Esophagus mucosa (tissue), 1 donor: ENCODE measurements at places on chromosomes 1 and 21.

DNA sequence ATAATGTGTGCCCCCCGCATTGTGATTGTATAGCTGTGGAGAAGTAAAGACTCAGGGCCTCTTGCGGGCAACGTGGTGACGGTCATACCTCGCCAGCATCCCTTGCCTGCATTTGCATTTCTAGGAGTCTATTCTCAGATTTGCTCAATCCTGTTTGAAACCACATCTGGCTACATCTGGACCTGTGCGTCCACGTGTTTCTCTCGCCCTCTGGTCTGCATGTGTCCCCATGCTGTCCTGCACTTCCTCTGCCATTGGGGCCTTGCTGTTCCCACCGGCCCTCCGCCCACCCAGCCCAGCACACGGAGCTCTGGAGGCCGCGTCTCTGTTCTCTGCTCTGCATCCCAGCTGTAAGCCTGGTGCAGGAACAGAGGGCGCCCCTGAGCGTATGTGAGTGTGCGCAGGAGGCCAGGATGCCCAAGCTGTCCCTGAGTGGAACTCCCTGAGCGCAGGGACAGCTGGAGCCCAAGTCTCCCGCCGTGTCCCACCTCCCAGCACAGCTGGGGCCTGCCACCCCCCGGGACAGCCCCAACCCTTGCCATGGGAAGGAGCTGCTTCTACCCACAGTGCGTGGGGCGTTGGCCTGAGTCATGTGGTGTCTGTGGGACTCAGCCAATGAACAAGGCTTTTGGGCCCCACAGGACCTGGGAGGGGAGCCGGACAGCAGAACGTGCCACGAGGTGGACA lies 1.6 kb downstream of the KRTAP10-2 start:
- ATAC-seq, result peak; percentile 38

GRCh38 chr1:154809436-154810413 lies 60.4 kb downstream of the KCNN3 start:
- ATAC-seq, result peak; percentile 79

- ATAC-seq, result peak; percentile 99
These were observed at the start of gene RWDD3 for GRCh38 chr1:95233737-95234500. Gene RWDD3, plus strand, starts transcription at chr1:95234210. Its CDS starts 21 bp downstream, at chr1:95234231.

- ATAC-seq, result peak; percentile 32
These were observed 69.9 kb upstream of the IGSF21 start for GRCh38 chr1:18037651-18038050.

GRCh38 chr1:92362970-92363369 lies 64.1 kb downstream of the RPAP2 start:
- ATAC-seq, result no peak

GRCh38 chr1:109116286-109116685 lies 2.4 kb downstream of the ELAPOR1 start:
- no peak for ATAC-seq

GRCh38 chr1:161031874-161032273 lies 6.9 kb downstream of the TSTD1 start:
- ATAC-seq, result no peak

DNA sequence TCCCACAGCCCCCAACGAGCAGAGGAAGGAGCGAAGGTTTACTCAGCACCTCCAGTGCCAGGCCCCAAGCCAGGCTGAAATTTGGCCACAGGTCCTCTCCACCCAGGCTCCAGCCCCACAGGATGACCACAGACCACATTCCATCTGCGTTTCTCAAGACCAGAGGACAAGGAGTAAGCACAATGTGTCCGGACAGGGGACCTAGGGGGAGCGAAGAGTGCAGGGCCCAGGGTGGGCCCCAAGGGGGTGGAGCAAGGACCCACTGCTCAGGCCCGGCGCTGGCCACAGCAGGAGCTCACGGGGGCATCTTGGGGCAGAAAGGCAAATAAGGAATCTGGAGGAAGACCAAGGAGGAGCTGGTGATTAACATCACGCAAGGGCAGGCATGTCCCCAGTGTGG lies 100.5 kb downstream of the NPHP4 start:
- ATAC-seq, result no peak

DNA sequence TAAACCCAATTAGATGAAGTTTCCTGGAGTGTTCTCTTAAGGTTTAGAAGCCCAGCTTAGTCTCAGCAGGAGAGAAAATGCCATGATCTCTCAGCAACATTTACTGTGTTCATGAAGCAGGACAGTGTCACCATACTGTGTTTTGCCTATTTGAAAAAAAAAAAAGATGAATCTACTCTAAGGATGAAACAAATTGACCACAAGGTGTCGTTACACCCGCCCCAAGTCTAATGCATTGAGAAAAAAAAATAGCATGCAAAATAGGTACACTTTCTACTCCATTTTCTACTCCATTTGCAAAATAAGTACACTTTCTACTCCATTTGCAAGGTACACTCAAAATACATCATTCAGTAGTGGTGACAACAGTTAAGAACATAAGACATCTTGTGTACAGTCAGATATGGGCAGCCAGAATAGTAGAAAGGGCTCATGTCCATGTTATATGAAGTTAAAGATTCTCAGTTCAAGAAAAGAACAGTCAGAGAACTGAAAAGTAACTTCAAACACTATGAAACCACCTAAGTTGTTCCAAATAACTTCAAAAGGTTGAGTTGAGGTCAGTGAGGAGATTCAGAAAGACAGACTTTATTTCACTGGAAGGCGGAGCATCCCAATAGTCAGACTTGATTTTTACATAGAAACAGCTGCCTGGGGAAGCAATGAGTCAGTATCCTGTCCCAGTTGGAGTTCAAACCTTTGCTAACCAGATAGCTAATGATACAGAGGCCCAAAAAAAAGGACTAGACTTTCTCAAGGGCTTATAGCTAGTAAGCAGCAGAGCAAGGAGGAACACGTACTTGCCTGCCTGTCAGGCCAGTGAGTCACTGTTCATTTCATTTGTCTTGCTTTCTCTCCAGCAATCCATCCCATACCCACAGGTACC lies 13.3 kb downstream of the PLPPR5 start:
- peak; percentile 67 for ATAC-seq

DNA sequence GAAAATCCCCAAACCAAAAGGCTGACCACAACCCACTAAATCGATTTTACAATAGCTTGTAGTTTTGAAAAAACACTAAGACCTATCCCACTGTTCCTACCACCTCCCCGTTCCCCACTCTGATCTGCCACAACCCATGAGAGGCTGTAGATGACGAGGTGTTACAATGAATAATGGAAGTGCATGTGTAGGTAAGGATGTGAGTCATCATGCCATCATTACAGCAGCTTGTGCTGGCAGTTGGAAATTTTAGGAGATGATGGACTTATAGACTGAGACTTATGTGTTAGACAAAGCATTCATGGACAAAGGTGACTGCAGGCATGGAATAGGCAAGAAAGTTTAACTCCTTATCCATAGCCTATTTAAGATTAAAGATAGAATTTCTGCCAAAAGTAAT lies 184.7 kb upstream of the CACYBP start:
- peak; percentile 77 for ATAC-seq

DNA sequence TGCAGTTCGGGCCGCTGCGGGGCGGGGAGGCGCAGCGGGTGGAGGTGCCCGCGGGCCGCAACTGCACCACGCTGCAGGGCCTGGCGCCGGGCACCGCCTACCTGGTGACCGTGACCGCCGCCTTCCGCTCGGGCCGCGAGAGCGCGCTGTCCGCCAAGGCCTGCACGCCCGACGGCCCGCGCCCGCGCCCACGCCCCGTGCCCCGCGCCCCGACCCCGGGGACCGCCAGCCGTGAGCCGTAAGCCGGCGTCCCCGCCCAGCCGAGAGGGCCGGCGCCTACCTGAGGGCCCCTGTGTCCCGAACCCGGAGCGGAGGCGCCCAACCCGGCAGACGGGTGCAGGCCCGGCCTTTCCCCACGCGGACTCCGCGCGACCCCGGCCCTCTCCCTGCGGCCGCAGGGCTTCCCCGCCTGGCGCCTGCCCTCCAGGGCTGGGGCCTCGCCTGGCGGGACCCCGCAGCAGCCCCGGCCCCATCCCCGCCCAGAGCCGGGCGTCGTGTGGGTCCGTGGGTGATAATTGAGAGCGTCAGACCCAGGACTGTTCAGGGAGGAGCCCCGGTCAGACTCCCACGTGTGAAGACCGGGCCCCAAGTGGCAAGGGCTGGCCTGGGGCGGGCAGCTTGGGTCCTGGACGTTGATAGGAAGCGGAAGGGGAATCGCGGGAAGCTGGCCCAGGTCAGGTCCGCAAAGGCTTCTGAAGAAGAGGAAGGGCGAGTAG lies 4.2 kb downstream of the VWA1 start:
- ATAC-seq, result no peak

DNA sequence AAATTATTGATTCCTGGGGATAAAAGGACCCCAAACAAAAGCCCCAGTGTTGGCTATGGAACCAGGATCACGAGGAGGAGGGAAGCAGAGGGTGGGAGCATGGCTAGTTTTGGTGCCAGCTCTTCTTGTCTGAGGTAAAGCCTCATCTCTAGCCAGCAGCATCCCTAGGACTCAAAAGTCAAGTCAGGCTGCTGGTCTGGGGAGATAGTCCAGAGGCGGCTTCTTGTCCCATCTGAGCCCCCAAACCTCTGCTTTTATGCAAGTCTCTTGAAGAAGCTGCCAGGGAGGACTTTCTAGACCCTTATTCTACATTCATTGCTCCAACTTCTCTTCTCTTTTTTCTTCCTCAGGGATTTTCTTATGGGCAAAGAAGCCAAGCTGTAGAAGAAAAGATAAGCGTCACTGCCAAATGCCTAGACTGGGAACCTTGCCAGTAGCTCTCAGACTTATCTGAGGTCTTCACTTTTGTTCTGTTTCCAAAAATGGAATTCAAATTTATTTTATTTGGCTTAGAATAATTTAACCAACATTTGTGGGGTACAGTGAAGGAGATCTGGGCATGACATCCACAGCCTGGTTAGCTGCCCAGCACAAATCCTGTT lies 6.9 kb upstream of the ANKRD35 start:
- ATAC-seq, result no peak

DNA sequence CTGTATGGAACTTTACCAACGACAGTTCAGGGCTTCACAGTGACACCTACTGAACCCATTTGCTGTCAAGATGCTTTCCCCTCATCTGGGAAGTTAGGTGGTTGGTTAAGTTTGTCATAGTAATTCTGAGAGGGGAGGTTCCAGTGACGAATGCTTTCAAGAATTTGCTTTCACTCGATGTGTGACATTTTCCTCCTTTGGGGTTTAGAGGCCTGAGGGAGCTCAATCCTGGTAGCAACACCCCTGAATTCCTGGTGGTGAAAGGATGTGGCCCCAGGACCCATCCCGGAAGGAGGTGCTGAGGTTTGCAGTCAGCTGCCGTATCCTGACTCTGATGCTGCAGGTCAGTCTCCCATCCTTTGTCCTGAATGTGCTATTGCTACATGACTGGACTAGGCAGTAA lies 2.8 kb downstream of the PIGV start:
- ATAC-seq, result no peak

- ATAC-seq, result no peak
These were observed 528.5 kb upstream of the ZP4 start for GRCh38 chr1:238419209-238419608.

GRCh38 chr1:172486805-172487454 lies 43.1 kb upstream of the PIGC start:
- no peak for ATAC-seq

GRCh38 chr1:34915521-34915920 lies 13.9 kb downstream of the DLGAP3 start:
- no peak for ATAC-seq

GRCh38 chr1:116826818-116827606 lies 72.8 kb downstream of the CD2 start:
- ATAC-seq, result peak; percentile 69

DNA sequence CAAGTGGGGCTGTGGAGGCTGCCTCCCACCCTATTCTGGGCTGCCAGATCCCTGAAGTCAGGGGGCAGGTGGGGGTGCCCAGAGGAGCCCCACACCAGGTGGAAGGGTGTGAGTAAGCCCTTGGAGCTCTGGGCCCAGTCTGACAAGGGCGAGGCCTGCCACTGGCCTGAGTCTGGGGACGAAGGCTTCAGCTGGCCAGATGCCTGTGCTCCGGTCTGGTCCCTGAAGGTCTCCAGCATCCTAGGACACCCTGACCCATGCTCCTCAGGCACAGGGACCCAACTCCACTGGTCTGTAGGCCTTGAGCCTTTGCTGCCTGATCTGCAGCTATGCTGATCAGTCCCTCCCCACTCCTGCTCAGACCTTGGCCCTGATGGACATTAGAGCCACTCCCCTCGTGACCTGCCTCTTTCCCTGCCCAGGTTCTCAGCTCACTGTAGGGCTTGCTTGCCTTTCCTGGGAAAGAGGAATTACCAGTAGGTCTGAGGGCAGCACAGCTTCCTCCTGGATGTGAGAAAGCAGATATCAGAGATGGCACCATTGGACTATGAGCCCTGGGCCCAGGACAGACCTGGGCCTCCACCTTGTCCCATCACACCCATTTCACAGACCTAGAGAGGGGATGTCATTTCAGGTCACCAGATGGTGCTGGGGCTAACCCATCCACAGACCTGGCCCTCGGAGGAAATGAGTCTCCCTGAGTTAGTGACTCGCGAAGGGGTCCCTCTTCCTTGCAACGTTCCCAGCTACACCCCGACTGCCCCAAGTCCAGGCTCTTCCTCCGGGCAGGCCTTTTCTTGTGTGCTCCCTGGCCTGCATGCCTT lies 32.8 kb upstream of the CSF3R start:
- ATAC-seq, result no peak

DNA sequence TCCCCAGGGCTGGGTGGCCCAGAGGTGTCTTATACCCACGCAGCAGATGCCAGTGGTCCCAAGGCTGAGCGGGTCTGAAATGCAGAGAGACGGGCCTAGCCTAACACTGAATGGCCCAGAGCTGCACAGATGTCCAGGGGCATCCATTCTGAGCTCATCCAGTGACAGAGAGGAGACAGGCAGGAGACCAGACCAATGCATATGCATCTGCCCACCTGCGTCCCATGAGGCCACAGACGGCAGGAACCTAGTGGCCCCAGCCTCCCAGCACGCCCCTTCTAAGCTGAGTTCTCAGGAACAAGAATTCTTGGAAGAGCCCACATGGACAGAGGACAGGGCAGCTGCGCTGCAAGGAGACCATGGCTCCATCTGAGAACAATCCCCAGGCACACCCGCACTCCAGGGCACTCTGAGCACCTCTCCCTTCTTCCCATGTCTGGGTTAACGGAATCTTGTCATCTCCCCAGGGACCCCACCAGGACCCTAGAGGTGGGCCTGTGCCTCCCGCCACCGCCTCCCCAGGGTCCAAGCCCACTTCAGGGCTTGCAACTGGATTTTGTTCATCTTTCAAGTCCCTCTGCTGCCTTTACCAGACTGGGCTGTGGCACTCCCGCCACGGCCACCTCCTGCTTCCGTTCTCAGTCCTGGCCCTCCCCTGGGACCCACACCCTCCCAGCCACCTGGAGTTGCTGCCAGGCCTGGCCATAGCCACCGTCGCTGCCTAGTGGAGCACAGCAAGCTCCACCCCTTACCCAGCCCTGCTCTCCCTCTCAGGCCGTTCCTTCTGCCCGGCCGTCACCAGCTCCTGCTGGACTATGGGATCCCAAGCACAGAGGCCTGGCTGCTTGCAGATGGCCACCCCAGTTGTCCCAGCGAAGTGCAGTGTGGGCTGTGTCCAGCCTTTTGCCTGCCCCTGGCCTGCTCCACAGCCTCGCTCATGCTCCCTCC lies 3.3 kb downstream of the WNT3A start:
- no peak for ATAC-seq

GRCh38 chr1:214553142-214553710 lies 1.8 kb upstream of the PTPN14 start:
- no peak for ATAC-seq
